ENCODE measurements at places on chromosomes 12 and 14.

DNA sequence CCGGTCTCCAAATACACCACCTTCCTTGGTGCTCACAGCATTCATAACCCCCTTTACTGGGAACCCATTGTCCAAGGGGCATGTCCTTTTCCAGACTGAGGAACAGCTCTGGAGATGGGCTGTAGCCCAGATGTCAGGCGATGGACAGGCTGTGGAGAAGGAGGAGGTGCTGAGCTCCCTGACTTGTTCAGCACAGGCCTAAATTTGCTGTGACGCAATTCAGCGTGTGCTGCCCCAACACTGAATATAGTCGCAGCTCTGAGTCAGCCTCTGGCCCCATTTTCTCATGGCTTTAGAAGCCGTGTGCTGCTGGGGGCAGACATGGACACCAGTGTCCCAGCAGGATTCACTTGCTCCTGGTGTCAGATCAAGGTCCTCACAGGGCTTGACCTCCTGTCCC is 269.1 kb downstream of the EMP1 start:
- no peak for DNase-seq

- no peak for DNase-seq
Measured at GRCh38 chr12:82663893-82664292, 22.8 kb upstream of the TMTC2 start.

DNA sequence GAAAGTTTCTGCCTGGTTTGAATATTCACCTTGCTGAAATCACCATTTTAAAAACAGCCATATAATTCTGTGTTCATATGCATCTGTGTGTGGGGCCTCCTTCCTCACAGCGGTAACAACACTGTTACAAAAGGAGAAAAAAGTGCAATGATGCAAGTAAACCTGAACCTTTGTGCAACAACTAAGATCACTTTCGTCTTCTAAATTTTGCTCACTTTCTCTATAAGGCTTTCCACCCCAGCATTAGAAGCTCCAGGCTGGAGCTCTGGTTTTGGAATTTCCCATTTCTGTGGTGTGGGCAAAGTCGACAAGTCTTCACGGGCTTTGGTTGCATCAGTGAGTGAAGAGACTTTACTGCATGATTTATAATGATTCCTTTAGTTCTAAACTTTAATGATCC is 18.4 kb downstream of the FGD6 start:
- no peak for DNase-seq

DNA sequence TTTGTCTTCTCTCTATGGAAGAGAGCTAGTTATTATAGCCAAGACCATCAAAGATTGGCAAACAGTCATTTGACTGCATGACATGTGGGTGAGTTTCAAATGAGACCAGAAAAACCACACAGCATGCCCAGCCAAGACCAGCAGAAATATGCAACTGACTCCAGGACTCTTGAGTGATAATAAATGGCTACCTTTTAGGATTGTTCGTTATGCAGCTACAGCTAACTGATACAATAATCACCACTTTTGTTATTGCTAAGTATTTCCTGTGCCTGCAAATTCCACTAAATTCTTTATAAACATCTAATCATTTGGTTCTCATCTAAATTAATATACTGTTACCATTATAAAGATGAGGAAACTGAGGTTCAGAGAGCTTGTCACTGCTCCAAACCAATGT is 528.4 kb upstream of the TBX3 start:
- no peak for DNase-seq

DNA sequence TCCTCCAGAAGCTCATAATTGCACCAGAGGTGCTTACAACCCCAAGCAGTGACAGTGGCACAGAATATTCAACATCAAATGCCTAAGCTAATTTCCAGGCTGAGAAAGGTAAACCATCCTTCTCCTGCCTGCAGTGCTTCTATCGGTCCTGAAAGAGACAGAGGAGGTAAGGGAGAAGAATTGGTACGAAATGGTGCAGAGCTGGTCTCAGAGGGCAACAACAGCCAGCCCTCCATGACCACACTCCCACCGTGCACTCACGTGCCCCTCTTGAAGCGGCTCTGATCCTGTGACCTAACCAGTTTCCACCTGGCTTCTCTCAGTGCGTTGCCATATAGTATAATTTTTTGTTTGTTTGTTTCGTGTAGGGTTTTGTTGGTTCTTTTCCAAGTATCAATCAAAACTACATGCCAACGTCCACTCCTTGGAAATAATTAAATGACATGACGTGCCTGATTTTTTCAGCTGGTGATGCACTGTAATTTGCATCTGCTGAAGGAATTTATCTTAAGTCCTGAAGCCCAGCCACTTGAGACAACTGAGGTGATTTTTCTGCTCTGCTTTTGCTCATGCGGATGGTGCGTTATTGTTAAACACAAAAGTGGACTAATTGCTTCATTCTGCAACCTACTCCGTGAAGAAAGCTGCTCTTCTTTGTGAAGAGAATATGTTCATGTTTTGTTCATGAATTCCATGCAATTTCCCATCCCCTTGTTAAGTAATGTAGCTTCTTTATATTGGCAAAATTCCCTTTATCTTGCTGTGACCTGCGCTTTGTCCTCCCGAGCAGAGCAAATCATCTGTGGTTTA is 1.3 kb upstream of the ATP2A2 start:
- no peak for DNase-seq

DNA sequence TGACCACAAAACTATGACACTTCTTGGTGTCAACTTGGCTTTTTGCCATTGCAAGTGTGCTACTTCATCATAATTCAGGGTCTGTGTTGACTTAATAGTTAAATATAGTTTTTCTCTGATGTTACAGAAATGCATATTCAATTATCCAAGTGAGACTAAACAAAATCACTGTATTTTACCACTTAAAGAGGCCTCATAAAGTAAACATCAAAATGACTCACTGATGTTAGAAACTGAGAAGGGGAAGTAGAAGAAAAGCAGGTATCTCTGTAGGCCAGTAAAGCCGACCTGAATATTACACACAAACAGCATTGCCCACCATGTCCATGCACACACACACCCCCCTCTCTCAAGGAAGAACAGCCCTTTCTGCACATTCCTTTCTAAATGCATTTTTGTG is 55.4 kb downstream of the RPAP3 start:
- no peak for DNase-seq

Measured in stimulated activated naive B cell treated with anti-CD40 and anti-IgM and Interleukin-4, amounts not matched to agents 10 μg/mL and 1 μg/mL and 100 μg/mL, for 72 hours (primary cell).